ENCODE measurements at places on chromosomes 1 and 21.

DNA sequence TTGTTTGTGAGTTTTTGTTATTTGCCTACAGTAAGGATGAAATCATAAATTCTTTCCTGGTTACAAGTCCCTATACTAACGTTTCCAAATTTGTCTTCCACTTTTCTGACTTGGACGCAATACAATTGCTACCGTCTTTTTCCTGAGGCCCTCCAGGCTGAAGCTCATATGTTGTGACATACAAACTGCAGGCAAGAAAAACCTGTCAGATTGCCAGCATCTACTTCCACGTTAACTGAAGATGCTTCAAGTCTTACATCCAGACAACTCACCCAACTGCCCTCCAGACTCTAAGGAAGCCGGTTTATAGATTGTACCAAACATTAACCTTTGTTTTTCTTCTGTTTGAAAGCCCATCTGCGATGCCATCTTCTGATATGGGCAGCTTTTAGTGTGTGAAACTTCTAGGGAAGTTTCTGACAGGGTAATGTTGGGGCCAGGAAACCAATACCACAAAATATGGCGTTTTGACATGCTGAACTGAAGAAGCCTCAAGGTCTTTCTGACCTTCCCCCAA is 21.4 kb upstream of the RNF11 start:
- DNase-seq, result no peak

GRCh38 chr1:57615956-57616355 is 192.1 kb upstream of the DAB1 start:
- DNase-seq, result no peak

DNA sequence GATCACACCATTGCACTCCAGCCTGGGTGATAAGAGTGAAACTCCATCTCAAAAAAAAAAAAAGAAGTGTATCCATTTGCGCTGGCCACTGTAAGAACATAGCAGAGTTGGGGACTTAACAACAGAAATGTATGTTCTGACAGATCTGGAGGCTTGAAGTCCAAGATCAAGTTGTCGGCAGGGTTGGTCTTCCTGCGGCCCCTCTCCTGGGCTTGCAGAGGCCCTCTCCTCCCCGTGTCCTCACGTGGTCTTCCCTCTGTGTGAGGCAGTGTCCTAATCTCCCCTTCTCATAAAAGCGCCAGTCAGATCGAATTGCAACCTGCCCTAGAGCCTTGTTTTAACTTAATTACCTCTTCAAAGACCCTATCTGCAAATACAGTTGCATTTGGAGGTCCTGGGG is 52.6 kb downstream of the MT1HL1 start:
- no peak for DNase-seq

DNA sequence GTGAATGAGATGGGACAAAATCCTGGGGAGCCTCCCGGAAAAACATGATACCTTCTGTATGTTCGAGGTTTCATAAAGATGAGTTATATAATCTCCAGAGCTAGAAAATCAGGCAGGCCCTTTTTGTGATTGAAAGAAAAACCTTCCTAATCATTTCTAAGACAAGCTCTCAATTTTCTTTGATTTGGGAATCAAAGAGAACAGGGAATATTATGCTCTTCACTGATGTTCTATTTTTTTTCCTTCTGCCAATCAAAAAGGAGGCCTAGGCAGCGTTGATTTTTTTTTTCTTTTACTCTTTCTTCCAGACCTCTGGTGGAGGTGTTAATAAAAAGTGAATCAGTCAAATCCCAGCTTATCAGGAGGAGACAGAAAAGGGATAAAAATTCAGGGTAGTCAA is 34.5 kb downstream of the DIRAS3 start:
- no peak for DNase-seq

GRCh38 chr1:183604815-183605214 is 14.6 kb upstream of the NCF2 start:
- no peak for DNase-seq

GRCh38 chr1:39141925-39142324 is 62.6 kb upstream of the MACF1 start:
- no peak for DNase-seq

- DNase-seq, result no peak
Measured at GRCh38 chr21:22573834-22574233, 1575.6 kb downstream of the NCAM2 start.

DNA sequence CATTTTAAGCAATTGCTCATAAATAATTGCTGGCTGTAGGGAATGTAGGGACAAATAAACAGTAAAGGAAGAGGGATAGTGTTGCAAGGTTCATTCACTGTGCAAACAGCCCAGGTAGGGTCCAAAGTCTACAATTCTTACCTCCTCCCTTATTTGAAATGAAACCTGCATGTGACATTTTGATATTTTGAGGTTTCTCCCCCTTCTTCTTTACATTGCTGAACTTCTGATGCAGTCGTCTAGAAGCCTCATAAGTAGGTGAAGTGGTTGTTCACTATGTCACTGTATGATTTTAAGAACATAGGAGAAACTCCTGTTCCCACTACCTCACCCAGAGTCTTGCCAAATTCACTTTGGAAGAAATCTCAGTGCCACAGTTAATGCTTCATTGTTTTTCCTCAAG is 16.1 kb downstream of the F5 start:
- DNase-seq, result no peak

DNA sequence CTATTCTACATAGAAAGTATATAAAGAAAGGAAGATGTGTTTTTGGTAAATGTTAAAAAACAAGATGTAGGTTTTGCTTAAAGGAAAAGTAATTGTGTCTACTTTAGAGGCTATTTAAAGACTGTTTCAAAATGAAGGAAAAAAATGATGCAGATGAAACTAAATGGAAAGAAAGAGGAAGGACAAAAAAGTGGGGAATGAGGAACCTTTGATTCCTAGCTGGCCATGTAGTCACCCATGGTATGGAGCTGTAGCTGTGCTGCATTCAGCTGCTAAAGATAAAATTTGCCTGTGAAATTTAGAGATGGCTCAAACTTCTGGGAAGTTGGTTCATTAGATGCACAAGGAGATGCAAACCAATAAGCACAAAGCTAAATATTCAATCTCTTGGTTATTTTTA is 86.8 kb upstream of the SERBP1 start:
- no peak for DNase-seq

DNA sequence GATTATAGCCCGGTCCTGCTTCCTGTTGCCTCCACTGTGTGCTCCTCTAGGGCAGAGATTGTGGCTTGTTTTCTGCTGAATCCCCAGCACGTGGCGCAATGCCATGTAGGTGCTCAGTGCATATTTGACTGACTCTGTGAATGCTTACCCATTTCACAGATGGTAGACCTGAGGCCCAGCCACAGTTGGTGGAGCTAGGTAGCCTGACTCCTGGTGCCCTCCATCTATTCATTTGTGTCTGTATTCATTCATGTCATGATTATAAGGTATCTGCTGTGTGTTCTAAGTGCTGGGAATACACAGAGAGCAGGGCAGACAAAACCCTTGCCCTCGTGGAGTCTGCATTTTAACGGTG is 22.5 kb downstream of the TNFRSF1B start:
- no peak for DNase-seq

- DNase-seq, result no peak
Measured at GRCh38 chr1:27542463-27543273, 52.7 kb upstream of the WASF2 start.

DNA sequence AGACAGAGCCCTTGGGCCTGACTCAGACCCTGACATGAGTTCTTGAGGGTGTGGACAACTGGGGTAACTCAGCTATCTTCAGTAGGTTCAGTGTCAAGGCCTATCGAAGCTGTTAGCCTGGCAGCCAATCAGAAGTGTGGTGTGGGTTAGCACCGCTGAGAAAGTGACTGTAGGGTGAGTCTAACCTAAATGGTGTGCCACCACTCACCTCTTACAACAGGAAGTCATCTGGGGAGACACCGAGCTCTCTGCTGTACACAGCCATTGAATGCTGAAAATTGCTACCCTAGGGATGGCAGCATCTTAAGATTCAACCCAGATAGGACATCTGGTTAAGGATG is 44.6 kb downstream of the RASSF5 start:
- DNase-seq, result no peak

- no peak for DNase-seq
Measured at GRCh38 chr1:202088206-202088605, 34.5 kb upstream of the GPR37L1 start.

DNA sequence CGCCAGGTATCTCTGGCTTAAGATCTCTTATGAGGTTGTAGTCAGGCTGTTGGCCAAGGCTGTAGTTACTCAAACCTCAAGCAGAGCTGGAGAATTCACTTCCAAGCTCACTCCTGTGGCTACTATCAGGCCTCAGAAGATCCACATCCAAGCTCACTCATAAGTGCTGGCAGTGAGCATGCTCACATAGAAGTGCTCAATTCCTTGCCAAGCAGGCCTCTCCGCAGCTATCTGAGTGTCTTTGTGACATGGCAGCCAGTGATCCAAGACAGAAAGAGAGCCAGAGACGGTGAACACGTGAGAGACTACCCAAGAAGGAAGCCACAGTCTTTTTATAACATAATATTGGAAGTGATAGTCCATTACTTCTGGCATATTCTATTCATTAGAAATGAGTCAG is 278.2 kb downstream of the PAPPA2 start:
- no peak for DNase-seq
